SJSA1 (cell line): ENCODE measurements at places on chromosomes 4 and X.

- DNase-seq: no peak
Observed at GRCh38 chr4:15182600-15183220, 180.4 kb downstream of the CPEB2 start.

GRCh38 chr4:87882321-87882720 lies 49.6 kb downstream of the MEPE start:
- DNase-seq: no peak

DNA sequence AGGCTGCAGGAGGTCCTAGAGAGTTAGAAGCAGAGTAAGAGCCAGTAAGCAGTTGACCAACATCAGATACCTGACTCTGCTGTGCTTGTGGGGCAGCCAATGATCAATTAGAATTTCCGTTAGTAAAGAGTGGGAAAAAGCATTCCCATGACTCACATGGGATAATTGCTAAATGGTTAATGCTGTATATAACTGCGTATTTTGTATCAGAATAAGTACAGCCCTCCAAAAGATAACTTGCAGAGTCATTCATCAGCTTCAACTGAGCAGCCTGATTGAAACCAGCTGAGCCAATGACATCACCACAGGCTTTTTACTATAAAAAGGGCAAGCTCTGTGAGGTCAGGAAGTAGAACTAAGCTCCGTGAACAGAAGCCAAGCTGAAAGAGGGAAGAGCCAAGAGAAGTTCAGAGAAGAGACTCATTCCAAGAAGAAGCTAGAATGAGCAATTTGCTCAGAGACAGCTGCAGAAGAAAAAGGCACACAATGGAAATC lies 67.9 kb downstream of the PPP3CA start:
- DNase-seq: peak; percentile 78

DNA sequence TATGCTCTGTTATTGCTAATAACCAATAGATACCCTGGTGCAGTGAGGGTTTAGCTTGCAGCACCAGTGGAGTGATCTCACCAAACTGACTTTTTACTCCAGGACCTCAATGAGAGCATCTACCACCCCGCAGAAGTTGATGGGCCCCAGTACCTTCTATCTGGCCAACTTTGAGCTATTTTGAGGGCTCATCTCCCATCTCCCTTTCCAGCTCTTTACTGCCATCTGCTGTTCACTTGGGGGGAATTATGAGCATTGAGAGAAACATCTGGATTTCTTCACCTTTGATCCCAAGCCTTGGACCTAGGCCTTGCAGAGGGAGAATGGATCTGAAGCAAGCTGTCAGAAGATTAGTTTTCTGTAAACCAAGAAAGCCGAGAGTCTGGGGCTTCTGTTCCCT lies 143.6 kb downstream of the TMEM164 start:
- DNase-seq: peak; percentile 25

GRCh38 chr4:159767406-159767805 lies 664.5 kb downstream of the RAPGEF2 start:
- DNase-seq: no peak

DNA sequence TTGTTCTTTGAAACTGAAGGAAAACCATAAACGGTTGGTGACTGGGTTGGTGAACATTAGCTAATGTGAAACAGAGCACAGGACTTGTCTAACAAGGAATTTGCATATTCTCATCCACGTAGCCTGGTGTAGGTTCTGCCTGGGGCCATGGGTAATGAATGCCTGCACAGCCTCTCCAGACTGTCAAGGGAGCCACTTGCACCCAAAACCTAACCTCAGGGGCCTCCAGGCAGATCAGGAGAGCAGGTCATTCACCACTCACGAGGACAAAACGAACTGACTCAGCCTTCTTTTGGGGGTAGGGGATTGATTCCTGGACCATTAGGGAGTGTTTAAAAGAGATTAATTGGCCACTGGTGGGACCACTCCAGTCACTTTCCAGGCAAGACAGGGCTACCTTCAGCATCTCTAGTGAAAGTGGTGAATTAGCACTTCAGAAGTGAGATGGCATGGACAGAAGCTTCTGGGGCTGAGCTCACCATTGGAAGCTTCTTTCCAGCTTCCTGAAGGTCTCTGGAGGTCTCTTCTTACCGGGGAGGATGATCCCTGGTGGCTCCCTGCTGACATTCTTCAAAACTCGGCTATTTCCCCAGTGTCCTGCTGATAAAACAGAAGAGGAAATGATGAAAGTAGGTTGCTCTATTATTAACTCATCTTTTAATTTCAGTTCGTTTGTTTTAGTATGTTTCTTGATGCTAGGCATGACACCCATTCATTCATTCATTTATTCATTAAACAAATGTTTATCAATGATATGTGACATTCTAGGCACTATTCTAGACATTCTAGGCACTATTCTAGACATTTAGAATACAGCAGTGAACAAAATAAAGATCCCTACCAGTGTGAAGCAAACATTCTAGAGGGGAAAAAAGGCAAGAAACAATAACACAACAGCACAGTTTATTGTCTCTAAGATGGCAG lies 104.5 kb upstream of the LNX1 start:
- DNase-seq: no peak

- peak; percentile 58 for DNase-seq
Observed at GRCh38 chr4:80307183-80307735, 28.3 kb upstream of the CFAP299 start.

- no peak for DNase-seq
Observed at GRCh38 chr4:95107635-95108034, 349.9 kb downstream of the BMPR1B start.
